ENCODE measurements at places on chromosomes 2 and 18.

DNA sequence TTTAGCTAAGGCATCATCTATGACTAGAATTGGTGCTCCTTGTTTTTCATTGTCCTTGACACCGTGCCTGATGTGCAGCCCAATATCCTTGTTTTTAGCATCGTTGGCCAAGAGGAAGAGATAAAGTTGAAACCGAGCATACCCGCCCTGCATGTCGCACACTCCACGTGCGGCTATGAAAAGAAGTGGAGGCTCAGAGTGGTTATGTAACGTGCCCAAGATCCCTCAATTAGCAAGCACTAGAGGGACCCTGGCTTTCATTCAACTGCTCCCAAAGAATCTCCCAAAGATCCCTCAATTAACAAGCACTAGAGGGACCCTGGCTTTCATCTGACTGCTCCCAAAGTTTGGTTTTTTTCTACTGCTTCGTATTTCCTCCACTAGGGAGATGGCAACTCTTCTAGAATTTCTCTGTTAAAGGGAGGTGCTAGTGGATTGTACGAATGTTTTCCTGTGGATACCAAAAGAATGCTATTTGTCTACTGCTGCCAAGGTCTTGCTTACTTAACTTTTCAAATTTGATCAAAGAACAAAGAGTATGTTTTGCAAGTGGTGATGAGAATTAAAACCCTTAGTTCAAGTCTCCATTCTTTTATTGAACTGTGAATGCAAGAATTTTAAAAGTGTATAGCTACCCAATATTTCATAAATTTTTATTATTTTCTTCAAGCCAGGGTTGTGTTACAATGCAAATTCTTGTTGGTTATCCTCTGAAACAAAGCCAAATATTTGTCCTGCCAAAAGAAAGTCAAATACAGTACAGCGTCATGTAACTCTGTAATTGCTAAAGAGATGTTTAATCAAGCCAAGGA lies 92.1 kb downstream of the AOX1 start:
- no peak for DNase-seq

GRCh38 chr2:46731280-46731679 lies 184.3 kb downstream of the MCFD2 start:
- no peak for DNase-seq

GRCh38 chr2:29987146-29987545 lies 65.8 kb upstream of the ALK start:
- no peak for DNase-seq

- no peak for DNase-seq
These were observed 13.3 kb upstream of the CNRIP1 start for GRCh38 chr2:68333009-68333408.

- DNase-seq, result no peak
These were observed 88.1 kb downstream of the ITSN2 start for GRCh38 chr2:24272161-24272802.

DNA sequence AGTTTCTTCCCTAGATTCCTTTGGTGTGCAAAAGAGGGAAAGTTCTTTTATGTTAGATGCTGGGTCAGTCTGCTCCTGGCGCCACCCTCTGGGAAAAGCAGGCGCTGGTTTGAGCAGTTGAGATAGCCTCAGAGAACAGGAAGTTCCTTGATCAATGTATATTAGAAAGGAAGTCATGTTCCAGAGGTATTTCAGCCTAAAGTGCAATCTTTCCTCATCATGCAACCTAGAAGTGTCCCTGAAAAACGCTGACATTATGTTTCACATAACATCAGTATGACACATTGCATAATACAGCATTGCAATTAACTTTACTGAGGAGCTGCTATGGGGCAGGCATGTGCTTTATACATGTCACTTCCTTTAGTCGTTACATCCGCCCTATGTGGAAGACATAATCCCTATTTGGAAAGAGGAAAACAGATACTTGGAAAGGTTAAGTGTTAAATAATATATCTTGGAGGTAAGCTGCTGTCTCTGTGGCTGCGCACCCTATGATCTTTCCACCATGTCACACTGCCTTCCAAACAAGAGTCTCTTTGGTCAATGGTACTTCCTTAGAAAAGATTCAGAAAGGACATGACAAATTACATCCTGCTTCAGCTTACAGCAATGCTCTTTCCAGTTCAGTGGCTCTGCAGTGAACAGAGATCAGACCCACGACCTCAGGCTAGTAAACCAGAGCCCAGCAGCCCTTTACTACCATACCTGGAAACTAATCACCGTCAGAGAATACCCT lies 369.7 kb downstream of the RAD51AP2 start:
- no peak for DNase-seq

- no peak for DNase-seq
These were observed 16.0 kb downstream of the PRKAG3 start for GRCh38 chr2:218815649-218816048.

DNA sequence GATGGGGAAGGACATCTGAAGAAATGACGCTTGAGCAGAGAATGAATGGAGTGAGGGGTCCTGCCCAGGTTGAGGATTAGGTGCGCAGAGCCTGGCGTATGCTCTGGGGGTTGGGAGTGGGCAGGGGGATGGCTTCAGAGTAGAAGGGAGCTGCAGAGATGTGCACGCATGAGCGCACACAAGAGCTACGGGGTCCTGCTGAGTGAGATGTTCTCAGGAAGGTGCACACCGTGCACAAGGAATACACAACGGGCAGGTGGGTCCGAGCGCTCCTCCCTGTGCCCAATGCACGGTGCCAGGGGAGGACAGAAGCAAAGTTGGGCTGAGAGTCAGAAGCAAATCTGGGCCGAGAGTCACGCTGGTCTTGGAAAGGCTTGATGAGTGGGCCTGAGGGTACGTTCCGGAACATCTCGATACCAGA lies 25.5 kb downstream of the TWIST2 start:
- no peak for DNase-seq

DNA sequence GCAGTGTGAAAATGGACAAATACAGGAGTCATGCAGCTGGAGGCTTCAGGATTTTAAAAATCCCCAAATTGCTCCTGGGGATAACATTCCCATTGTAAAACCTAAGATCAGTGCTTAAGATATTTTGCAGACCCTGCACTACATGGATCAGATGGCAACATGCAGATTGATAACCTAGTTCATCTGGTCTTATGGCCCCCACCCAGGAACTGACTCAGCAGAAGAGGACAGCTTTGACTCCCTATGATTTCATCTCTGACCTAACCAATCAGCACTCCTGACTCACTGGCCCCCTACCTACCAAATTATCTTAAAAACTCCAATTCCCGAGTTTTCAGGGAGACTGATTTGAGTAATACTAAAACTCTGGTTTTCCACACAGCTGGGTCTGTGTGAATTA lies 20.0 kb downstream of the SRBD1 start:
- no peak for DNase-seq

DNA sequence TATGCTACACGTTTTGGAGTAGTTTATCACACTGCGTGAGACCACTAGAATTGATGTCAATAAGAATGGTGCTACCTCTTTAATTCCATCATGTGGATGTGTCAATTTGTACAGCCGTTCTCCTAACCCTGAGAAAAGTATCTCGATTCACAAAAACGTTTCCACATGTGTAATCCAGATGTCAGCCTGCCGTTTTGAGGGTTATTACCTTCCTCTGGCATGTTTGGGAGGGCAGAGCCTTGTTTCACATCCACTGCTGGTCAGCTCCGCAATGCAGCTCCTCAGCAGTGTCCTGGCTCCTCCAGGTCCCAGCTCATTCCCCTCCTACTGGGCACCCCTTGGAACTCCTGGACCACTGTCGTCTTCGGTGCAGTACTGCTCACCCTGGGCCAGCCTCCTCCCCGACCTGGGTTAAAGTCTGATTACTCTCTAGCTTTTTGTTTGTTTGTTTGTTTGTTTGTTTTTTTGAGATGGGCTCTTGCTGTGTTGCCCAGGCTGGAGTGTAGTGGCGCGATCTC lies 34.6 kb downstream of the COPS7B start:
- no peak for DNase-seq

GRCh38 chr2:96495982-96496629 lies 9.1 kb downstream of the NEURL3 start:
- DNase-seq, result no peak

GRCh38 chr2:113264713-113265403 lies 13.9 kb downstream of the PAX8 start:
- no peak for DNase-seq

DNA sequence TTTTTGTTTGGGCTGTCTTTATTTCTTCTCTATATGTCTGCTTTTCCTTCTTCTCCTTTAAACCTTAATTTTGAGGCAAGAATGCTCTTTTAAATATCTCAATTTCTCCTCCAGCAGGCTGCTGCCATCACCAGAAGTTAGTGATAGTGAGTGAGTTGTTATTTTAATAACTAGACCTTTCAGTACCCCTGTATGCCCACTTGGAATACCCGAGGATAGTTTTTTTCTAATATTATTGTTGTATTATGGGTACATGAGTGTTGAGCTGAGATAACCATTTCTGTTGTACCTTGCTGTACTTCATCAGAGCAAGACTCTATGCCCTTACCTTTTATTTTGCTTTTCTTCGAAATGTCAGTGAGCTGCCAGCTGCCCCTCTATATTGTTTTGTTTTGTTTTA lies 50.1 kb downstream of the PPM1B start:
- no peak for DNase-seq

- peak; percentile 35 for DNase-seq
These were observed 36.7 kb downstream of the SP140 start for GRCh38 chr2:230262246-230262645.

DNA sequence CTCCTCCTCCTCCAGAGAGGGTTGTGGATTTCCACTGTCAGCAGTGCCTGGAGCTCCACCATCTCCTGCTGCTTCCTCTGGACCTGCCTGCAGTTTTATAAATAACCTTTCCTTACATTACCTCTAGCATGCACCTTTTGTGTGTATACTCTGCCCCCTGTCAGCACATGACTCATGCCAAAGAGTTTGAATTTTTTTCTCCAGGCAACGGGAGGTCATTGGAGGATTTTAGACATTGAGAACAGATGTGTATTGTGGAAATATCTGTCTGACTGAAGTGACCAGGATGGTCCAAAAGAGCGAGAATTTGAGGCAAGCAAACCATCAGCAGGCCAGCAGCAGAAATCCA lies 31.7 kb downstream of the IL37 start:
- no peak for DNase-seq

- no peak for DNase-seq
These were observed 120.6 kb upstream of the EML6 start for GRCh38 chr2:54602736-54603322.

- DNase-seq, result no peak
These were observed 254.0 kb downstream of the CALCRL start for GRCh38 chr2:187194049-187194448.

GRCh38 chr2:236338495-236339184 lies 74.4 kb upstream of the ASB18 start:
- no peak for DNase-seq

DNA sequence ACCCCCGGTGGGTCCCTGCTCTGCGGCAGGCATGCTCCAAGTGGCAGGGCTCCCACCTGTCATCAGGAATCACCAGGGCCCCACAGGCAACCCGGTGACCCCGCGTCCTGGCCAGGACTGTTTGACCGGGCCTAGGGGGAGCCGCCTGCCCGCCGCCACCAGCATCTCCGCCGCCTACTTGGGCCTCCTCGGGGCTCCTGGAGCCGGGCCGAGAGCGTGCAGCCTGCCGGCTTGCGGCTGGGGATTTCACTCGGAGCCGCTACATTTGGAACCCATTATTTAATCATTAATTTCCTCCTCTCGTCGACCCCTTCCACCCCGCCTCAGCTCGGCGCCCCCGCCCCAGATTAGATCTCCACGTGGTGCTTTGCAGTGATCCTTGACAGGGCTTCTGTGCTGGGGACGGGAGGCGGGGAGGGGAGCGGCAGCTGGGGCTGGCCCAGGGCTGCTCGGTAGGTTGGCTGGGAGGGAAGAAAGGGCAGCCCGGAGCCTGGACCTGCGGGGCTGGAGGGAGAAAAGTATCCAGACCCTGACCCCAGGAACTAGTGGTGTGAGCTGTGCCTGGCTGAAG lies 295.4 kb downstream of the CYP26B1 start:
- no peak for DNase-seq

- DNase-seq, result peak; percentile 32
These were observed 153.0 kb downstream of the TMEM247 start for GRCh38 chr2:46632349-46632748.

- no peak for DNase-seq
These were observed 113.5 kb downstream of the CSRNP3 start for GRCh38 chr2:165582863-165583506.

GRCh38 chr2:218077464-218078216 lies 8.6 kb downstream of the RUFY4 start:
- no peak for DNase-seq

DNA sequence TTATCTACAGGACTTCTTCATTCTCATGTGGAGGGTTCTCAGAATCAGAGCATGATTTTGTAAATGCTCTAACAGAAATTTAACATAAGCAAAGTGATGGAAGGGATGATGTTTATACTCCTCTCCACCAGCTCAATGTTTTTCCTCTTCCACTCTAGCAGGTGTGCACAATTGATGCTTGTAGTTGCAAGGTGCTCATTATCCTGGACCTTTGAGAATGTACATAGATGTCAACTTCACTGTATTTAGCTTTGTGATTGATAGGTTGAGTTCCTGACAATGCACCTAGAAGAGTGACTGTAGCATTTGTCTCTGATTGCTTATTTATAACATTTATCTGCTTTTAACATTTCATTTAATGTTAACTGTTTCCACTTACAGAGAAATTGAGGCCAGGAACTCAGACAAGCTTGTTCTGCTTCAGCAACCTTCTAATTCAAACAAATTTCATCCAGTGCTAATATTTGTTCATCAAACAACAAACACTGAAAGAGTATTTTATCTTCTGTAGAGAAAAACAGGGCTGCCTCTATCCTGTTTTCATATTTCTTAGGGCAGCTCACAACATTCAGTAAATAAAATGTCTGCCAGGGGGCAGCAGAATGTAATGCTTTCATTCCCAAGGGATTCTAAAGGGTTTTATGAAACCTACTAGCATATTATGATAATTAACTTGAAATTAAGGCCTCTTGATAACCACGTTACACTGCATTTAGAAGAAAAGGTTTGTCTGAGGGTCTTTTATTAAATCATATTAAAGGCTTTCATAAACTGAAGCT lies 127.9 kb upstream of the NOL4 start:
- no peak for DNase-seq

- no peak for DNase-seq
These were observed 9.1 kb upstream of the PRELID3A start for GRCh38 chr18:12398625-12399024.

- no peak for DNase-seq
These were observed 22.6 kb downstream of the CHMP1B start for GRCh38 chr18:11873670-11874340.

DNA sequence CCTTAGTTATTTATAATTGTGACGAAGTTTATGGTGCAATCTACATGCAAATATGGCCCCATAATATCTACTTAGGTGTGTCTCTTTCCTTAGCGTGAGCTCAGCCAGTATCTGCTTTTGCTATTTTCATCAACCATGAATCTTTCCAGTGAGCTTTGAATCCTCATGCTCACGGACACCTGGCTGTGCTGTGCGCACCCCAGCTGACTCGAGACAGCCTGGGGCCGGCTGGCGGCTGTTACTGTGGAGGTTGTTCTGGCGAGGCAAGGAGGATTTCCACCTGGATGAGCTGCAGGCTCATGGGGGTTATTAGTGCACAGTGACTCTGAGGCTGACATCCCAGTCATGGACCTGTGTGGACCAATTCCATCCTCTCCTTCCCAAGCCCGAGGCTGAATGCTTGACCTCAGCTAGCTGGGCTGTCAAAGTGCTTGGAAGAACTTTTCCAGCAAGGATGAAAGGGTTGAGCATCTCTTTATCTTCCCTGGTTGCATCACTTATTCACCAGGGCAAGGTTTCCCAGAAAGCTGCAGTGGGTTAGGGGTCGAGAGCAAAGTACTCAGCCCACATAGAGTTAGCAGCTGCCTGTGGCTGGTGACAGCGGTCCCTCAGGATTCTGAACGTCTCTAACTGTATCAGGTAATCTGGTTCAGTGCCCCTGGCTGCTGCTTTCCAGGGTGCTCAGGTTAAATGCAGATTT lies 141.7 kb downstream of the ARL4C start:
- DNase-seq, result no peak

All from CD4-positive, alpha-beta T cell treated with Interleukin-10 for 1 hour (primary cell).